ENCODE measurements at places on chromosomes 2 and 18.

- DNase-seq: no peak
Measured at GRCh38 chr2:45344502-45344901, 266.6 kb downstream of the SRBD1 start.

GRCh38 chr2:236872981-236873380 is 212.7 kb upstream of the COPS8 start:
- DNase-seq: no peak

GRCh38 chr2:30254685-30255001 is 23.3 kb downstream of the LBH start:
- no peak for DNase-seq

- peak; percentile 44 for DNase-seq
Measured at GRCh38 chr2:237600205-237600846, 9.8 kb upstream of the RAB17 start.

DNA sequence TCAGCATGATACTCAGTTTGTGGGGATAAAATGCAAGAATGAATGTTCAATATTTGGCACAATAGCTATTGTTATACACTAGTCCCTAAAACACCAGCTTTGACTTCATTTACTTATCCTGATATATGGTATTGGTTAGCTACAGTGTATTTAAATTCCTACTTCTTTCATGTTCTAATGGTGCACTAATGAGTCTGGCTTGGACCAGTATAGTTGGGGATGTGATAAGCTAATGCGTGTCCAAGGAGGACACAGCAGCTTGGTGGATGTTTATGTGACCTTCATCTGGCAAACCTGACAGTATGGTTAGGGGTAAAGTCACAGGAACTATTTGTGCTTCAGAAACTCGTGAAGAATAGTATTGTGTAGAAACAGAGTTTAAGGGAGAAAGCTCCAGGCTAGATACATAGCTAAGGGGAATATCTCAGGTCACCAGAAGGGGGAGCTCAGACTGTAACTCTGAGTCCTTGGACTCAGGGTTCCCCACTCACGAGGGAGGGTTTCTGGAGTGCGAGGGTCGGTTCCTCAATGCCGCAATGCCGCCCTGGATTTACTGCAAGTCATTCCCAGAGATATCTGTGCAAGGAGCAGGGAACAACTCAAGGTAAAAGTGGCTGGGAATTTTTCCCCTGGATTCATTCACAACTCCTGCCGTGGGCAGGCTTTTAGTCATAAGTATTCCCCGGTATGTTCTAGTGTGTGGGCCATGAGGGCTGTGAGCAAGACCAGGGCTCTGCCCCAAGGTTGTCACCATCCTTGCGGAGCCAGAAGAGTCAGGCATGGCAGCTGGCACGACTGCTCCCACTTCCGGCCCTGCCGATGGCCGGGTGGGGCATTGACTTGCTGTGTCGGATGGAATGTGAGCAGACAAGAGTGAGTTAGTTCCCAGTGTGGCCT is 14.5 kb downstream of the IL1R2 start:
- peak; percentile 19 for DNase-seq

DNA sequence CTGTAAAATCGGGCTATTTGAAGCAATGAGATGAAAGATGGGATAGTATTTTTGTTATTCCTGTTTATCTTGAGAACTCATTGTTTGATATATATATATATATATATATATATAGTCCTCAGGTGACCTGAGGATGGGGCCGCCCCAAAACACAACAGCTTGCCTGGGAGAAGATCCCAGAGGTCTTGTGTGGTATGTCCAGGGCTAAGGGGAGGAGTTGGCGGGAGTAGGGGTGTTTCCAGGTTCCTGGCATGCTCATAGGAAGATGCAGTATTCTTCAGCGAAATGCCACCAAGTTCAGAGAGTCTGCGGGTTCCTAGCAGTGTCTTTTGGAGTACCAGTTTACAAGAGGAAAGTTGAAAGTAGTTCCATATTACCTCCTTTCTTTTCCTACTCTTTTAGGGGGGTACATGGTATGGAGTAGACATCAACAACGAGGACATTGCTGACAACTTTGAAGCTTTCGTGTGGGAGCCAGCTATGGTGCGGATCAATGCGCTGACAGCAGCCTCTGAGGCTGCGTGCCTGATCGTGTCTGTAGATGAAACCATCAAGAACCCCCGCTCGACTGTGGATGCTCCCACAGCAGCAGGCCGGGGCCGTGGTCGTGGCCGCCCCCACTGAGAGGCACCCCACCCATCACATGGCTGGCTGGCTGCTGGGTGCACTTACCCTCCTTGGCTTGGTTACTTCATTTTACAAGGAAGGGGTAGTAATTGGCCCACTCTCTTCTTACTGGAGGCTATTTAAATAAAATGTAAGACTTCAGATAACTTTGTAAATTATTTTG is 18.3 kb downstream of the CCT7 start:
- DNase-seq: no peak

DNA sequence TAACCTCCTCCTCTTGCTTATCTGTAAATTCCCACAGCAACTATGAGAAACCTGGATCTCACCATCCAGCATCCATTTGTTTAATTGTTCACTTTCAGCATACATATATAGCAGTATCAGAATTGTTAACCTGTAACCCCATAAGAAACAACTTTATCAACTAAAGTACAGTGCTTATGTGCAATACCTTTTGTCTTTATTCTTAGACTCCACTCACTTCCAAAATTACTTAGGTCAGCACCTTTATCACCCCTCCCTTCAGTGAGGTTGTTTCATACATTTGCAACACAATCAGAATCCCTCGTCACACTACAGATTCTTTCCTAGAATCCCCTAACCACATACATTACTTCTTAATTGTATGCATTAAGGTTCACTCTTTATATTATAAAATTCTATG is 225.9 kb upstream of the NCKAP5 start:
- no peak for DNase-seq

DNA sequence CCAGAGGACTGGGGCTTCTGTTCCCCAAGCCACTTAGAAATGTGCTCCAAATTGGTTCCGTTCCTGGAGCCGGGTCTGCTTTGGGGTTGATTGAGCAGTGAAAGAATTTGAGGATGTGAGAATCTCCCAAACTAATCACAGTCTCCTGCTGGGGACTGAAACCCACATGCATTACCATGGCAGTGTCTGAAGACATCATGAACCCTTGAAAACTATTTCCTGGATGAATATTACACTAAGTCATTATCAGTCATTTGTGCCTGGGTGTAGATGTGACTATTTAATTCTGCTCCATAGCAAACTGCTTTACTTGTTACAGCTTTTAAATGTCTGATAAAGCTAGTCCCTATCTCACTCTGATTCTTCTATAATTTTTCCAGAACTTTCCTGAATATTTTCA is 27.6 kb downstream of the SPP2 start:
- DNase-seq: no peak
